ENCODE measurements at places on chromosomes 7 and 10.

- DNase-seq, result no peak
Measured at GRCh38 chr7:45292481-45292880, 134.9 kb downstream of the RAMP3 start.

GRCh38 chr10:133616371-133617130 is 10.0 kb downstream of the FRG2B start:
- no peak for DNase-seq

DNA sequence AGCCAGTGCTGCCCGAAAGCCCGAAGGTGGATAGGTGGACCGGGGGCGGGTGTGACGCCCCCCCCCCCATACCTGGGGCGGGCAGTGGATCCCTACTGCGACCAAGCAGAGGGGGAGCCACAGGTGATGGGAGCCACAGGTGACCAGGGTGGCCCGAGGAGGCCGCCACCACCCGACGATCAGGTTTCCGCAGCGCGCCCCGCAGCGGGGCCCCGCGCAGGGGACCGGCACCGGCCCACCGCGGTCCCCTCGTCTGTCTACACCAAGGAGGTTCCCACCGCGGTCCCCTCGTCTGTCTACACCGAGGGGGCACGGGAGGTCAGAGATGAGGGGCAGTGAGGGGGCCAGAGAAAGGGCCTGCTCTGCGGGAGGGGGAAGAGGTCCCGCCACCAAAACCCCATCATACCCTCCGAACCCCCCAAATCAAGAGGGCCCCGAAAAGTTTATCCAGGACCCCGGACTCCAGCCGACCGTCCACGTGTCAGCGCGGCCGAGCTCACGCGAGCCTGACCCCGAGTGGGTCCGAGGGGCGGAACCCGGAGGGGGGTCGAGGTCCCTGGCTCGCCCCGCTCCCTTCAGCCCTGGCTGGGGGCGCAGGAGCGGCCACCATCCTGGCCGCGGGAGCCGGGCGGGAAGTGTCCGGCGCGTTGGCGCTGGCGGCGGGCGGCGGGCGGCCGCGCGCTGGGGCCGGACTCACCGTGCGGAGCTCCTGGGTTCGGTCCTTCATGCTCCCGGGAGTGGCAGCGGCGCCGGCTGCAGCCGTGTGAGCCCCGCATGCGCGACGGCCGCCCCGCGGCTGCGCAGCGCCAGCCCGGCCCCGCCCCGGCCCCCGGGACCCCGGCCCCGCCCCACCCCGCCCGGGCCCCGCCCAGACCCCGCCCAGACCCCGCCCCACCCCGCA is at the start of gene STX1A:
STX1A (minus strand) TSS at position 765 of the 901 bp plus-strand sequence; CDS start at position 727, 38 bp downstream.
- no peak for DNase-seq

DNA sequence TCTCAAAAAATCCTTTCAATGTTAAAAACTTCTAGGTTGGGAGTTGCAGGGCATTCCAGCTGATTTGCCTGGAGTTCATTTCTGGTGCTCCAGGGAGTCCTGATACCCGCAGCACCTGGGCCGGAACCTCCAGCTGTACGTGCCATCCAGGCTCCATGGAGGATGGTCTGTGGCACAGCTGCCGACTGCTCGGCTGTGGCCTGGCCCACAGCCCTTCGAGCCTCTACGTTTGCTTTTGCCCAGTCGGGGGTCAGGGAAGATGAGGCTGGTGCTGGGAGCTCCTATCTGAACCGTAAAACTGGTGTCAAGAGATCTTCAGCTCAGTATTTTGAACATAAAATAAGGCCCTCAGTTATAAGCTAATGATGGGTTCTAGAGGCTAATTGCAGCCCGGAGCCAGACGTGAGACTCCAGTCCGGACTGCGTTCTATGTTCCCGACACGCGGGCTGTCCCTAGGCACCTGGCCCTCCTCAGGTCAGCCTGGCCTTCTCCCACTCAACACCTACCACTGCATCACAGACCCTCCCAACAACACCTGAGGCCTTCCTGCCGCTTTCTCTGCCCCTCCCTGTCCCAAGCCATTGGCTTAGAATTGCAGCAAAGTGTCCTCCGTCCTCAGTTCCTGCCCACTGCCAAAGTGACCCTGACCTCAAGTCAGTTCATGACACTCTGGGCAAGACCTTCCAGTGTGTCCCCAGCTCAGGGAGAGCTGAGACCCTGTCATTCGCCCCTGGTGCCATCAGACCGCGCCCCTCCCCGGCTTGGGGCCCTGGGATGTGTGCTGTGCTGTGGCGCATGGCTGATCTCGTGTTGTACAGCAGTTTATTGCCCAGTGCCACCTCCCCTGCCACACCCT is 64.2 kb upstream of the DNAJB6 start:
- no peak for DNase-seq

DNA sequence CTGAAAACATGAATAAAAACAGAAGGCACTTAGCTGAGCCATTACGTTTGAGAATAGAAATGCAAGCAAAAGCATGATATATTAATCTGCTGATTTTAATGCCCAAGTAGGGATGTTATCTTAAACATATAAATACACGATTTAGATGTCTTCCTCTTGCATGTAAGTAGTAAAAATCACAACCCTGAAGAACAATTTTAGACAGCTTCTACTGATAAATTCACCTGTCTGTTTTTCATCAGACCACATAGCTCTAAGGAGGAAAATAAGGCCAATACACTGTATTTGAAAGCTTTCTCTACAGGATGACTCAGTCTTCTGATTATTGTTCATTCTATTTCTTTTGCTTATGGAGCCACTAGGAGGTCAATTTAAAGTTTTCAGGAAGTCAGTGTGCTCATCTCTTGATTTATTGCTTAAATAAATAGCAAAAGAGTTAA is 210.9 kb upstream of the CHRM2 start:
- DNase-seq, result no peak

DNA sequence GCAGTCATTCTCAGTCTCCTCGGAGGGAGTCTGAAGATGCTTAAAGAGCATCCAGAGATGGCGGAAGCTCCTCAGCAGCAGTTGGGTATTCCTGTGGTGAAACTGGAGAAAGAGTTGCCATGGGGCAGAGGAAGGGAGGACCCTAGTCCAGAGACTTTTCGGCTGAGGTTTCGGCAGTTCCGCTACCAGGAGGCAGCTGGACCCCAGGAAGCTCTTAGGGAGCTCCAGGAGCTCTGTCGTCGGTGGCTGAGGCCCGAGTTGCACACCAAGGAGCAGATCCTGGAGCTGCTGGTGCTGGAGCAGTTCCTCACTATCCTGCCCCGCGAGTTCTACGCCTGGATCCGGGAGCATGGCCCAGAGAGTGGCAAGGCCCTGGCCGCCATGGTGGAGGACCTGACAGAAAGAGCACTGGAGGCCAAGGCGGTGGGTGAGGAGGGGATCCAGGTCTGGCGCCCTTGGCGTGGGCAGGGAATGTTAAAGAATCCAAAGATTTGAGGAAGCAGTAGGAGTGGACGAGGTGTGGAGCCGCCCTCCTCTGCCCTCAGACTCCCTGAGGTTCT is 2.9 kb downstream of the ZSCAN25 start:
- DNase-seq, result no peak

- DNase-seq, result peak; percentile 75
Measured at GRCh38 chr10:98446151-98446660, 529 bp downstream of the HPS1 start.

DNA sequence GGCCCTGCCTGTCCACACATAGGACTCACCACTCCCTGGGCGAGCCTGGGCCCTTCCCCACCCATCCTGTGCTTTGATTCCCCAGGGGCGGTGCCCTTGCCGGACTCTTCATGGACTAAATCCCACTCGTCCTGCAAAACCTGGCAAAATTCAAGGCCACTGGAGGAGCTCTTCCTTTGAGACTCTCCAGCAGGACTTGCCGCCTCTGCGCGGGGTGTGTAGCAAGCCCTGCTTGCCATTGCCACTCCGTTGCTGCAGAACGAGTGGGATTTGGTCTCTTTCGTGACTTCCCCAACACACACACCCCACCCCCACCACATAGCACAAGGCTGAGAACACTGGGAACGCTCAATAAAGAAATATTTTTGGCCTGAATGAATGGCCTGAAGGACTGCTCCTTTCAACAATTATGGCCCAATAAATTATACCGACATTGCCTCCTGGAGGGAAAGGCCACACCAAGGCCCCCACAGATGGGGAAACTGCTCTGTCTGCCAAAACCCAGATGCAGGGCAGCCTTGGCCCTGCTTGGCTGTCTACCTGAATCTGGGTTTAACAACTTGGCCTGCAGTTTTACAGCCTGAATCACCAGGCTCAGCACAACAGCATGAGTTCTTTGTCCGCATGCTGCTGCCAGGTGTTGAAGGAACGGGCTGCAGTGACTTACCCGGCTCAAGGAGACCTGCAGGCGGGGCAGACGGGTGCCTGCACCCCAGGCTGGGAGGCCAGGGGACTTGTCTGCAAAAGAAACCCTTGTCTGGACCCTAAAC is 72.8 kb upstream of the KAT6B start:
- no peak for DNase-seq

- no peak for DNase-seq
Measured at GRCh38 chr7:119708891-119709290, 564.1 kb upstream of the KCND2 start.

DNA sequence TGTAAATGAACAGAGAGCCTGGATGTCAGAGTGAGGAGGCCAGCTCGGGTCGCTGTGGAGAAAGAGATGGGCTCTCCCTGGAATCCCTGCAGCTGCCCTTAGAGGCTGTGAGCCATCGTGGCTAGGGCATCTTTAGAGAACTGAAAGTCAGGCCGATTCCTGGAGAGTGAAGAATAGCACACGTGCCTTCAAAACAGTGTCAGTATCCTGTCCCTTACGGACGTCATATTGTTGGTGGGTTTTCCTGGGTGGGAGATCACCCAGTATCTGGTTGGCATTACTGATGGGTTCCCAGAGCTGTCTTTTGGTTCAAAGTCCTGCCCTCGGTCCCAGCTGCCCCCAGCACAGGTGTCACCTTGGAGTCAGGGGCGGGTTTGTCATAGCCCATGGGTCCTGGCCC is 25.3 kb downstream of the IKZF1 start:
- no peak for DNase-seq

GRCh38 chr7:132544025-132544424 is 32.2 kb downstream of the PLXNA4 start:
- DNase-seq, result no peak

DNA sequence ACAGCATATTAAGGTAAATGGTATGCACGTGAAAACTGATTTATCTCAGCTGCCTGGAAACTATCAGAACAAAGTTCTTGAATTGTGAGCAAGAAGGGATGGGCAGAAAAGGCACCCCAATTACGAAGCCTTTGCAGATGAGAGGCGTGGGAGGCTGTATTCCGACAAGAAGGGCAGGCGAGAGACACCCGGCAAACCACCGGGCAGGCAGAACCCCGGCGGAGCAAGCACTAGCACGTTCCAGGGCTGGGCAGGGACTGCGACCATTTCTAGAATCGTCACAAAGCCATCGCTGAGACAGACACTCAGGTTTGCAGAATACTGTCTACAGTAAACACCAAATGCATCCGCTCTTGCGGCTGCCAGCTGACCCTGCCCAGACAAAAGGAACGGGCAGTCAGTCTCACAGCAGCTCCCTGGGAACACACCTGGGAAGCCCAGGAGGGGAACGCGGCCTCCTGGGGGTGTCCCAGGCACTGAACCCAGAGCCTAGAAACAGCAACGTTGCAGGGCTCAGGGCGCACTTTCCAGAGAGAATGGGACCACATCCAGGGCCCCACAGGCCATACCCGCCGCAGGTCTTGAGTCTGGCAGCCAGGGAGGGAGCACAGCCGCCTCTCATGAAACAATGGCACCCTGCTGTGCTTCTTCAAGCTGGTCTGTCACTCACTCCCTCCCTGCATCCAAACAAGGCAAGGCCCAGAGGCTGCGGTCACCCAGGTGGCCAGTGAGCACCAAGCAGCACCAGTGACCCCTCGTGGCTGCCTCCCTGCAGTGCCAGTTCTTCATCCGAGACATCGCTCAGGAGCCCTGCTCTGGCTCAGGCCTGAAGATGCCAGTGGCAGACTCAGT is 261.9 kb downstream of the PTPRN2 start:
- no peak for DNase-seq

DNA sequence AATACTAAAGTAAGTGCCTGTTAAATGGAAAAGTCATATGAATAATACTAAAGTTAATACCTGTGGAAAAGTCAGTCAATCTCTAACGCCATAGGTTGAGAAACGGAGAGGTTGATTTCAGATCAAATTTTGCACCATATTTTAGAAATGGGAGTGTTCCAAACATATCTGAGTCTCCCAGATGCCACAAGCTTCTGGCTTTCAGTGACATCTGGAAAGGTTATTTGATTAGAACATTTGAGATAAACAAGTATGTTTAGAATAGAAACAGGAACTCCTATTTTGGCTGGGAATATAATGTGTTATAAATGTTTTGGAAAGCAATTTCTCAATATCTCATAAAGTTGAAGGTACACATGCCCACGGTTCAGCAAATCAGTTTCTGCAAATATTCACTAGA is 5.8 kb downstream of the MACC1 start:
- no peak for DNase-seq

GRCh38 chr7:22110227-22110839 is 164.6 kb upstream of the CDCA7L start:
- peak; percentile 59 for DNase-seq

GRCh38 chr10:125206623-125207022 is 46.3 kb upstream of the CTBP2 start:
- DNase-seq, result no peak

- no peak for DNase-seq
Measured at GRCh38 chr7:26813432-26813831, 51.0 kb downstream of the SKAP2 start.

DNA sequence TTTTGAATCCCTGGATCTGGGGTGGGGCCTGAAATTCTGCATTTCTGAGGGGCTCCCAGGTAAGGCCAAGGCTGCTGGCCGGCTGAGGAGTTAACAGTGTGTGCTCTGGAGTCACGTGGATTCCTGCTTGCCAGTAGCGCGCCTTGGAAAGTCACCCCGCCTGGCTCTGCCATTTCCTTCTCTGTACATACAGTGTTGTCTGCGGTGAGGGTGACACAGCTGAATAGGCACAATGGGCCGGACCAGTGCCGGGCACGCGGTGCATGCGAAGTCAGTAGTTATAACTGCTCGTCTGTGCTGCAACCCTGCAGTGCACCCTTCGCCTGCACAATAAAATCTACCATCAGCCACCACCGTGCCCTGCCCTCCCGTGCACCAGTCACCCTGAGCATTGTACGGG is 68.0 kb upstream of the EEPD1 start:
- DNase-seq, result no peak

DNA sequence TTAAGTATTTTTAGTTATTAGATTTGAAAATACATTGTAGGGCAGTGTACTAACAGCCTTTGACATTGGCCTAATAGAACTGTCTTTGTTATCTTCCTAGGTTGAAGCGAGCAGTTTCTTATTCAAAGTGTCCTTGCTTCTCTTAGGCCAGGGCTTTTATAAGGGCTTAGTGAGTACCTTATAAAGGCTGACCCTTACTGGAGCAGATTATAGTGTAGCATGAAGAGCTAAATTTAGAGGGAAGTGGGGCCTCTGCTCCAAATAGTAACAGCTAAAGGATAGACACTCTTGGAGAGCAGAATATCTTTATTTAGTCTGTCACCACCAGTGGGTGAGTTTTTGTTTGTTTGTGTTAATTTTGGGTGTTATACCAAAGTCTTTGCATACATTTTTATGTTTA is 15.9 kb downstream of the BZW2 start:
- DNase-seq, result no peak

GRCh38 chr7:100546926-100547800 is 8.2 kb downstream of the AGFG2 start:
- DNase-seq, result no peak

- no peak for DNase-seq
Measured at GRCh38 chr10:109126541-109126940, 796.8 kb downstream of the XPNPEP1 start.

- DNase-seq, result no peak
Measured at GRCh38 chr7:101942603-101943210, 125.3 kb downstream of the CUX1 start.

Measured in hematopoietic multipotent progenitor cell treated with erythropoietin and hydrocortisone succinate and interleukin-3 and kit ligand, for 17 days (in vitro differentiated cells).